Placental pericyte (primary cell): ENCODE measurements at places on chromosomes 12 and 14. TPM values are rescaled to one million over a fixed set of nuclear protein-coding genes. Genes with fewer than 3 reads are reported as not detected.

NR2C1 gene
- total RNA-seq, result 23.4 and 28.8 TPM in 2 replicates

CCDC198 gene
- total RNA-seq, result not detected in 2 replicates

TTC9 gene
- total RNA-seq, result under 0.01 TPM in 1 of 2 replicates, not detected in the other

RPS6KA5 gene
- 0.44 and 1.0 TPM in 2 replicates for total RNA-seq

ASB2 gene
- total RNA-seq, result 1.1 TPM in 1 of 2 replicates, not detected in the other

DDIT3 gene
- 12.7 and 433 TPM in 2 replicates for total RNA-seq

KIF26A gene
- under 0.01 and 0.14 TPM in 2 replicates for total RNA-seq

SMCO2 gene
- total RNA-seq, result 0.22 TPM in 1 of 2 replicates, not detected in the other

CRACR2A gene
- total RNA-seq, result 2.2 and 9.9 TPM in 2 replicates

RAD9B gene
- total RNA-seq, result 0.44 and 1.4 TPM in 2 replicates

ESR2 gene
- 0.14 TPM in 1 of 2 replicates, not detected in the other for total RNA-seq

BHLHE41 gene
- total RNA-seq, result 0.66 and 1.6 TPM in 2 replicates

AQP5 gene
- total RNA-seq, result not detected in 2 replicates

NPFF gene
- total RNA-seq, result not detected in 2 replicates

MAP3K9 gene
- total RNA-seq, result 0.14 and 0.88 TPM in 2 replicates

IFI27L2 gene
- 61.5 and 62.6 TPM in 2 replicates for total RNA-seq

GPRC5D gene
- total RNA-seq, result not detected in 2 replicates

GXYLT1 gene
- 8.8 and 18.9 TPM in 2 replicates for total RNA-seq

AMN gene
- 0.22 TPM in 1 of 2 replicates, not detected in the other for total RNA-seq

RHOJ gene
- total RNA-seq, result 1.5 and 2.4 TPM in 2 replicates

IFNG-AS1 gene
- total RNA-seq, result not detected in 2 replicates

CLEC1B gene
- not detected in 2 replicates for total RNA-seq

PPP1R1A gene
- total RNA-seq, result not detected in 2 replicates

KRT79 gene
- total RNA-seq, result 0.72 TPM in 1 of 2 replicates, not detected in the other

GPR137C gene
- 0.43 and 0.44 TPM in 2 replicates for total RNA-seq

SMIM41 gene
- total RNA-seq, result 1.0 and 1.1 TPM in 2 replicates
